Activated CD4-positive, CD25-positive, alpha-beta regulatory T cell treated with anti-CD3 and anti-CD28 coated beads, Interleukin-2, amount 50 U/mL, for 24 hours (primary cell): ENCODE measurements at places on chromosomes 4 and X.

DNA sequence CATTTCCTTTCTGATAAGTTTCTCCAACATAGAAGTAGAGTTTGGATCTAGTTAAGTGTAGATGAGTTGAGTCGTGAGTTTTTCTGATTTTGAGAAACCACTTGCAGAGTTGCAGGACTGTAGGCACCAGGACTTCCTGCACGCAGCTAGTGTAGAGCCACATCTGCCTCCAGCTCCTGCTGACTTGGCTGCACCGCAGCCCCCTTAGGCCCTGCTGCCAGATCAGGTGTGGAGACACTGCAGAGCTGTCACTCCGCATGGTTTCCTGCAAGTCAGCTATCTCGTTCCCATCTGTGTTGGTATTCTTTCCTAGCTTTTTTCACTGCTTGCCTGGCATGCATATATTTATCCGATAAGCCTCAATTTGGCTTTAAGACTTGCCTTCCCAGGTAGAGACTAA, 48.9 kb downstream of the PCDH7 start:
- no peak for ATAC-seq

DNA sequence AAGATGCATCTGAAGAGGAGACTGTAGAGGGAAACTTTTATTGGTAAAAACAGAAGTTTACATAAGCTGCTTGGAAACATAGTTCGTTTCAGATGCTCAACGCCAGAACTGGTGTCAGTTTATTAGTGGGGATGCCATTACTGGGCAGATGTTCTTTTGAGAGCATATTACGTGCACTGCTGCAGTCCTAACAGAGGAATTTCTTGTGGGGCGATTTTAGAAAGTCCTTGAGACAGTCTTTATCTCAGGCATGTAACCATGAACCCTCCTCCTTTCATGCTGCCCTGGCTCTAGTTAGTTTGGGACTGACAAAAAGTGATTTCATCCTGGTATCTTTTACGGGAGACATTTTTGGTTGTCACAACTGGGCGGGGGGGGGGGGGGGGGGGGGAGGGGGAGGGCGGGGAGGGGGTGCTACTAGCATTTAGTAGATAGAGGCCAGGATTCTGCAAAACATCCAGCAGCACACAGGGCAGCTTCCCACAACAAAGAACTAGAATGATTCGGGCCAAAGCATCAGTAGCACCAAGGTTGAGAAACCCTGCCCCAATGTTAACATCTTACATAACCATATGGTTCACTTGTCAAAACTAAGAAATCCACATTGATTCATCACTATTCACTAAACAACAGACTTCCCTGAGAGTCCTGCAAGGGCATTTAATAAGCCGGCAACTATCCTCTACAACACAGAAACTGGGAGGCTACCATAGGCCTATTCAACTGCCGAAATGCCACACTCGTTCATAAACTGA, 118.6 kb upstream of the FTHL17 start:
- no peak for ATAC-seq

DNA sequence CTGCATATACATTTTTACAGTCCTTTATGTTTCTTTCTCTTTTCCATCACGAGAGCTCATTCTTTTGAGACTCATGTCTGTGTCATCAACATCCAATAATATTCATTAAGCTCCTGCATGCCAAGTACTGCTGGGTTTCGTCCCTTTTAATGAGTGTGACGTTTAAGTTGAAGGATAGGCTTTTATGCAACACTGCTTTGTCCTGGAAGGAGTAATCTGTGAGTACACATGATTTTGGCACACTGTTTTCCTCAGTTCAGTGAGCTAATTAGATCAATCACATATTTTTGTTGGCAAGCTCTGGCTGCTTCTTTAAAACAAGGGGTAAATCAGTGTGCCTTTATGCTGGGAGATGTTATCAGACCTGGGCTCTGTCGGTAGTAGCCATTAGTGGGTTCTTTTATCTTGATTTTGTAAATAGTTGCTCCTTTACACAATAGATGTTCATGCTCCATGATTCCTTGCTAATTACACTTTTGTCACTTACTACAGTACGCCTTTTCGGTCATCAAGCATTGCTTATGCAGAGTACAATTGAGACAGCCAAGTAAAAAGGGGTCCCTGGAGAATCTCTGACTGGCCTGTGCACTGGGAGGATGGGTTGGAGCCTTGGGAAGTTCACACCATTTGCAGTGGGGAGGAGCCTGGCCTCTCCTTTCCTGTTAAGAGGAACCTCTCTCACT, 132.6 kb downstream of the FHIP1A start:
- no peak for ATAC-seq

- ATAC-seq: no peak
These were observed 46.9 kb upstream of the SLC39A8 start for GRCh38 chr4:102392033-102392744.

DNA sequence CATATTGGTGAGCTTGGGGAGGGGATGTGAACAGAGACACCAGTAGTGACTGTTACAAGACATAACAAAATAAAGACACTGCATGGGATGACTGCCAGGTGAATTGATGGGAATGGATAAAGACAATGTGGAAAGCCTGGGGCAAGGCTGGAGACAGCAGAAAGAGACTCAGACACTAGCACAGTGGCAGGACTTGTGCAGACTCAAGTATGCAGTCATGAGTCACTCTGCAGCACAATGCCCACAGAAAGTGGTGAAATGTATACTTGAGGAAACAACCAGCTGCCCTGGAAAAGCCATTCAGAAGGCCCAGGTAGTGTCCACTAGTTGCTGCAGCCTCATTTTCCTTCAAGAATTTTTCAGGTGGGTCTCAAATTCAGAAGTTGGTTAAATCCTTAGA, 452.3 kb downstream of the MID1IP1 start:
- ATAC-seq: no peak

- no peak for ATAC-seq
These were observed 7.3 kb downstream of the FGA start for GRCh38 chr4:154583230-154583629.

DNA sequence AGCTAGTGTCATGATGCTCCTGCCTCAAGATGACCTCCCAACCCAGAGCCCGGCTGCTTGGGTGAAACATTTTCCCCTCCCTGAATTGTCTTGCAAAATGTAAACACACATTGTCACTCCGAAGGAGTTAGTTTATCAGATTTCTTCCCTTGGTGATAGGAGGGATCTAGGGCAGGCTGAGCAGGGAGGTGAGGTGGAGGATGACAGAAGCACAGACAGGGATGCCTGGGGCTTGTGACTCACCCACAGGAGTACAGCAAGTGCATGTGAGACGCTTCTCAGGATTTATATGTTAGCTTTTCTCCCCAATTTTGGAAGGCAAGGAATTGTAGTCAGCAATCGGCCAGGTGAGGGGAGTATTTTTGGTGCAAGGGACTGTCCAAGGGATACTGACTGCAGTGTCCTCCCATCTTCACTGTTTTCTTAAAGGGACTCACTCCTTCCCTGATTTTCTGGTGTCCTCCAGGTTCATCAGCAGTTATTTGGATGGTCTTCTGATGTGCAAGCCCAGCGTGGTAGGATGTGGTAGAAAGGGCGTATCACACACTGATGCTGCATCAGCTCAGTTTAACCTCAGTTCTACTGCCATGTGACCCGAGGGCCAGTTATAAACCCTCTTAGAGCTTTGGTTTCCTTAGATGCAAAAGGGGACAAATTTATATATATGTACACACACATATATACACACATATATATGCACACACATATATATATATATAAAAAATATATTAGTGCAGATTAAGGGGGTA, 46.2 kb upstream of the IGFBP7 start:
- no peak for ATAC-seq

- no peak for ATAC-seq
These were observed 413.5 kb upstream of the GRIA3 start for GRCh38 chrX:122770581-122770980.

- no peak for ATAC-seq
These were observed 32.6 kb upstream of the FAM241A start for GRCh38 chr4:112112590-112113170.

GRCh38 chr4:2396781-2397368, 21.6 kb downstream of the ZFYVE28 start:
- ATAC-seq: no peak

- no peak for ATAC-seq
These were observed 4.1 kb upstream of the NR0B1 start for GRCh38 chrX:30313322-30313721.

DNA sequence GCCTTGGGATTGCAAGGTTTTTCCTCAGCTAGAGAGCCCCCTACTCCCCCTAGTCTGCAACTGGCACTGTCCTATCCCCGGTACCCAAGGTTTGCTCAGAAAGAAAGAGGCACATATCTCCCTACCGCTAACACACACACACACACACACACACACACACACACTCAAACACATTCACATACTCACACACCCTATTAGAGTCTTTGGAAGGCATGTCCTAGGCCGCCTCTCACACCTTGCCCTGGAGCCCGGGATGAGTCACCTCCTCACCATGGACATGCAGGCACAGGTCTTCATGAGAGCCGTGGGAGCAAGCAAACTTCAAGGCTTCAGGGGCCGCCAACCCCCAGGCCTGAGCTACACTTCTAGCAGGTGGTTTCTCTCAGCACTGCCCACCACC, 49.2 kb downstream of the PJA1 start:
- no peak for ATAC-seq

DNA sequence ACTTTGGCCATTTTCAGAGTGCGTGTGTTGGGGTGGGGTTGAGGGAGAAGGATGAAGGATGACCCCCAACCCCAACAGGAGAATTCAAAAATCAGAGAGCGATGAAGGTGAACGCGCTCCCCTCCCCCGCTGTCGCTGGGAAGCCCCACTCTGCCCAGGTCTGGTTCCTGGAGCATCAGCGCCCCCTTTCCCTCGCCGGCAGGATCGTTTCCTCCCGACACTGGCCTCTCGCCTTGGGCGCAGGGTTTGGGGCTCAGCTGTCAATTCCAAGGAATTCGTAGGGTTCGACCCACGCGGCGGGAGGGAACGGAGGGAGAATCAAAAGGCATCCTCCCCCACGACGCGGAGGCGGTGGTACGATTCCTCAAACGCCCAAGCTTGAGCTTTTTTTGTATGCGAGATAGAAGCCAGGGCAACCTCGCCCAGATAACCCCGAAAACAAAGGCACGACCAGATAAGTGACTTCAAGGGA, 1.0 kb upstream of the PDGFRA start:
- peak; percentile 30 for ATAC-seq

DNA sequence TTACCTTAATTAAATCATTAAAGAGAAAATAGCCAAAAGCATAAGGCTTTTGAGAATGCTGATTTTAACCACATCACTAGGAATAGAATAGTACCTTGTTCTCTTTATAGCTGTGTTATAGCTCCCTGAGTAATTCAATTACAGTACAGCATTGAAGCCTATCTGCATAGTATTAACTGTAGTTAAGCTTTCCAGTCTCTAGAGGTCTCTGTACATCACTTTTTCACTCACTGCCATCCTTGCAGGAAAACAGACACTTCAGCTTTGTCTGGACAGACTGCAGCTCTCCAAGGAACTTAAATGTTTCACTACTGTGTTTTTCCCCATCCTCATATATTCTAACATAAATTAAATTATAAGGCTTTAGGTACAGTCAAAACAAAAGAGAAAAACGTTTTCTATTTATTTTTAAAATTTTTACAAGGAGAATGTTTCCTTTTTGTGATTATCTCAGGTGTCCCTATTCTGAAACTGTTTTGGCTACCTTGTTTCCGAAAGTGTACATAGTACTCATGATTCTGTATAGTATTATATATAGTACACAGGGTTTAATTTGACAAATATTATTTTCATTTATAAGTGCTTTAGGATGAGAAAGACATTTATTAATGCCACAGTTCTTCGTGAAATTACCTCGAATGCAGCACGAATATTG, 407.9 kb downstream of the PCDH18 start:
- ATAC-seq: no peak

GRCh38 chr4:150033901-150034300, 44.3 kb upstream of the DCLK2 start:
- no peak for ATAC-seq

GRCh38 chr4:147103403-147103946, 157.8 kb upstream of the TTC29 start:
- no peak for ATAC-seq

DNA sequence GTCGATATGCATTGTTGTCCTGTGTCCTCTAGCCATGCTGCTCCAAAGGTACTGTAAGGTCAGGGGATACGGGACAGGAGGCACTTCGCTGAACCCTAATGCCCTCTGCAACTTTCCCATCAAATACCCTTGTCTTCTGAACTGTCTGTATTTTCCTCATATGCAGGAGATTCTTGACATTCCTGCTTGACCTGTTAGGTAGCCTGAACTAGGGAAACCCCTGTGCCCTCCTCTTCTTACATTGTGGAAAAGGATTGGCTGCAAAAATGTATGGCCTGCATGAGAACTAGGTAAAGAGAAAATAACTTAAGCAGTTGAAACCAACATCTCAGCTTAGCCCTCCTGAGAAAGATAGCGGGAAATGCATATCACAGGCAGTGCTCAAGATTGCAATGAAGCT, 11.4 kb downstream of the RTL8B start:
- ATAC-seq: no peak

GRCh38 chr4:145679520-145679919, 426 bp upstream of the C4orf51 start:
- no peak for ATAC-seq

DNA sequence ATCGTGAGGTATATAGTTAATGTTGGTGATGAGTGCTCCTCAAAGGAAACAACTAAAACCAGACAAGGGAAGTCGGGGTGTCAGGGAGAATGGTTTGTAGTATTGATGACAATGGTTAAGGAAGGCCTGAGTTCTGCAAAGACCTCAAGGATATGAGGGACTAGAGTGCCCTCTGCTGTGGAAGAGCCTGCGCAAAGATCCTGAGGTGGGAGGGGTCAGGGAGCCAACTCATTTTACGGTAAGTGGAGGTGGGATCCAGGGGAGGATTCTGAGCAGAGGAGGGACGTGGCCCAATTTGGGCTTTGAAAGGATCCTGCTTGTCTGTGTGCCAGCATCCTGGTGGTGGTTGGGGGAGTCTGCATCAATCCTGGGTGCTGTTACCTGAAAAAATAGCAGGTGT, 11.3 kb downstream of the UBA1 start:
- ATAC-seq: no peak

GRCh38 chr4:23903859-23904438, 14.1 kb upstream of the PPARGC1A start:
- ATAC-seq: no peak

DNA sequence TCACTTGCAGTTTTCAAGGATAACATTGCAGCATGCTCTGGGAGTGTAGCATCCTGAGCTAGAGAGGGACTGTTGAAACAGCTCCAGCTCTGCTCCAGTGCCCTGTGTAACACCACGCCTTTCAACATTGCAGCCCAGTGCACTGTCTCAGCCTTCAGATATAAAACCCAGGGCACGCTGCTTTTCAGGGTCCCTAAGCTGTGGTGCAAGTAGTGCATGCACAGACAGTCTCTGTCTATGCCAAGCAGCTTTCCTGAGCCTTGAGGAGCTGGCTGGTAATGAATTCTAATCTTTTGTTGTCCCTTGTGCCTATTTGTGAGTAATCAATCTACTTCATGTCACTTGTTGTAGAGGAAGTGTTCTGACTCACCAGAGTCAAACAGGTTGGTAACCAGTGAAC, 897.0 kb downstream of the ARAP2 start:
- no peak for ATAC-seq

- no peak for ATAC-seq
These were observed 179.6 kb downstream of the SHOX start for GRCh38 chrX:810186-810585.

- no peak for ATAC-seq
These were observed 47.8 kb upstream of the CAMK2D start for GRCh38 chr4:113809311-113809710.

- peak; percentile 26 for ATAC-seq
These were observed 645 bp upstream of the RAB28 start for GRCh38 chr4:13484749-13485221.
